ENCODE measurements at places on chromosomes 5 and 9. TPM values are rescaled to one million over a fixed set of nuclear protein-coding genes. Genes with fewer than 3 reads are reported as not detected.

DNA sequence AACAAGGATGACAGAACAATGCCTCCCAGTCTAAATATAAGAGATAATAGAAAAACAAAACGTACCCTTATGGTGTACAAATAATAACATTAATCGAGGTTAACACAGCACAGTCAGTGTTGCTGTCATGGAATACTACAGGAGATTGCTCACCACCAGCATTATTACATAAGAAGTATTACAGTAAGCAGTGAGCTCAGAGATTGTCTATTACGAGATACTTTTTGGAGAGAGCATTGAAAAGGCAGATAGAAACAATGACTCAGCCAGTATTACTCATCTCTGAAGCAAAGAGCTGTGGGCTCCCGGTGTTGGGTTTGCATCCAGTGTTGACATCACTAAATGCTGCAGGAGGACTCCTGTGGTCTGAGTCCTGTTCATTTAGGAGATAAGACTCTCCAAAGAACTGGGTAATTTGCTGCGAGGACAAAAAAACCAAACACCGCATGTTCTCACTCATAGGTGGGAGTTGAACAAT is 191.9 kb upstream of the SEMA6A start:
- DNase-seq = no peak

- DNase-seq = peak; percentile 90
These were observed 17.4 kb upstream of the GPR151 start for GRCh38 chr5:146533260-146533857.

DNA sequence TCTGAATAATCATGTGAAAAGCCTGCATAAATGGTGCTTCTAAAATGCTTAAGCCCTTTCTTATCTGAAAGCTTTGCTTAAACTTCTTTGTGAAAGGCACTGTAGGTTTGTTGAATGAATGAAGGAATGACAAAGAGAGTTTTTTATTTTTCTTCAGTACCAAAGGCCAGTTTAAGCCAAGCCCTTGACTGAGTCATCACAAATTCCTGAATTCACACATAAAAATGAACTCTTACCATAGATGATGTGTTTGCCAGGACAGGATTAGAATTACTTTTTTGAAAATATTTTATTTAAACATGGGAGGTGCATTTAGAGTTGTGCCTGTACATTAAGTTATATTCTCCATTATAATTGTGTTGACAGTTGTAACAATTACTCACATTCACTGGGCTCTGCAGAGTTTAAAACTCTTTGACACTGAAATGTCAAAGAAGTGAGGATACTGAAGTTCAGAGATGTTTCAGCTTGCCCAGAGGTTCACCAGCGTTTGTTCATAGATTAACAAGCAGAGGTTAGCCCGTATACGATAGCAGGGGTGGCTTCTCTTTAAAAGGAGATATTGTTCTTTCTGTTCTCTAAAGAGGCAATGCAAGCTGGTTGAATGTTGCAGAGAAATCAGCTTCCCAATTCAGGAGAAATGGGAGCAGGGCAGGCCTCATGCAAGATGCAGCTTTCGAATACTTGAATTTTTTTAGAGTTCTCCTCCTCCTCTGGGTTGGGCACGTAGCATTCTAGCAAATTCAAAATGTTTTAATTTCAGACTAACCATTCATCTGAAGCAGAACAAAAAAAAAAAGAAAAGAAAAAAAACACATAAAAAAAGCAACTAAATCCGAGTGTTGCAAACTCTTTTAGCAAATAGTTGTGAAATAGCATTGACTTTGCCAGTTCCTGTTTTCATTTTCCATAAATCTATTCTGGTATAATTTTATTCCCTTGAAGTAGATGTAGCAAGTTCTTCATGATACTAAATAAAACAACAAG is 358.7 kb upstream of the KLF4 start:
- DNase-seq = no peak

The CTNNAL1 gene
- total RNA-seq = 26.8 TPM

All from Karpas-422 (cell line).